ENCODE measurements at places on chromosomes 3 and 15.

GRCh38 chr3:48656061-48656840 is 6.4 kb downstream of the CELSR3 start:
- DNase-seq = peak; percentile 38

DNA sequence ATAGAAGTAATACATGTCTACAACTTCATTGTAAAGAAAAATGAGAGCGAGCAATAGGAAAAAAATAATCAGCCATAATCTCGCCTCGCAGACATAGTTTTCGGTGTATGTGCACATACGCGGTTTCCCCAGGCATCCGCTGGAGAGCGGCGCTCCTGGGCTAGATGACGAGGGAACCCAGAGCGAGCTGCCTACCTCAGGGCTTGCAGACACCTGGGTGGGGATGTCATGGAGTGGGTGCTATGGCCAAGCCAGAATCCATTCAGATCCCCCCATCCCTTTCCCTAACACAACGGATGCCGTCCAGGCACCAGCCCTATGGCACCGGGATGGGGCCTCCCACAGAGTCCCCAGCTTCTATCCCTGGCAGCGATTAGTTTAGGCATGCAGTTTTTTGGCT is 4.5 kb upstream of the CFAP100 start:
- DNase-seq = no peak

DNA sequence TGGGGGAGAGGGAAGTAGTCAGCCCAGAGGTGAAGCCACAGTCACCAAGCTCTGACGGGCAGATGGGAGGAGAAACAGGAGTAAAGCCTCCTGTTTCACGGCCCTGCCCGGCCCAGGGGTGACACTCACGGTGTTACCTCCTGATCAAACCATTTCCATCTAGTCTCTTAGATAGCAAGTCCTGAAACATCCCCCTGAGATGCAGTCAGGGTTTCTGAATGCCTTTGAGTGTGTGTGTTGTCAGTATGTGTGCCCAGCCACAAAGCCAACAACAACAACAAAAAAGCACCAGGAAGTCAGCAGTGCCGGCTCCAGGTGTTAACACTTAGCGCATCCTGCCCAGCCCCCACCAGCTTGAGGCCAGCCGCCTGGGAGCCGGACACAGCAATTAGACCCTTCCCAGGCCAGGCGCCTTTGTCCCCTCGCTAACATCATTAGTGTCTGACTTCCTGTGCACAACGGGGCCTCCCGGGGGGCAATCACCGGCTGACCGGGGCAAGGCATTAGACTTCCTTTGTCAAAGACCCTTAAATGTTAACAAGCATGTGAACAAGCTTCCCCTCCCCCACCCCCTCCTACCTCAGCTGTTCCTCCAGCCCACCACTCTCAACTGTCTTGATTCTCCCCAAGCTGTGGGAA is 34.5 kb downstream of the IL17RD start:
- DNase-seq = no peak

DNA sequence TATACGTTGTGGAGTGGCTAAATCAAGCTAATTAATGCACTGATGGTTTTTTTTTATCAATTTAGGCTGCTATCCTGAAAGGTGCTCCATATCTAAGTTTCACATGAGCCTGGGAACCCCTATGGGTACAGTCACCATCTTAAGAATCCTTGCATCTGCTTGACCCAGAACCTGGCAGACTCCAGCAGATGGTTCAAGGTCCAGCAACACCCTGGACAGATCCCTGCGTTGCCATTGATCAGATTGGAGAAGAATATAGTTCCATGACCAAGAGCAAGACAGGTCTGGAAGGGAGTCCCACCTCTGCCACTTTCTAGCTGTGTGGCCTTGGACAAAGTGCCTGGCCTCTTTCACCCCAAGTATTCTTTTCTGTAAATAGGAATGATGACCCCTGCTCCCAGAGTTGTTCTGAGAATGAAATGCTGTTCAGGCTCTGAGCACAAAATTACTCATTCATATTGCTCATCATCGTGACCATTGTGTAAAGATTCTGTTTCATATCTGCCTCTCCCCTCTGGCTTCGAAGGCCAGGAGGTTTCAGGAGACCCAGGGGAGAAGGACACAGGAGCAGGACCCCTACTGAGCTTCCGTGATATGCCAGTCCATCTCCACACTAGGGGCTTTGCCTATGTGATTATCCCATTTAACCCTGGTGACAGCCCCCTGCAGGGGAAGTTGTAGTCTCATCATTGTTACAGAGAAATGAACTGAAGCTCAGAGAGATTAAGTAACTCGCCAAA is 30.0 kb upstream of the TSEN2 start:
- DNase-seq = no peak

DNA sequence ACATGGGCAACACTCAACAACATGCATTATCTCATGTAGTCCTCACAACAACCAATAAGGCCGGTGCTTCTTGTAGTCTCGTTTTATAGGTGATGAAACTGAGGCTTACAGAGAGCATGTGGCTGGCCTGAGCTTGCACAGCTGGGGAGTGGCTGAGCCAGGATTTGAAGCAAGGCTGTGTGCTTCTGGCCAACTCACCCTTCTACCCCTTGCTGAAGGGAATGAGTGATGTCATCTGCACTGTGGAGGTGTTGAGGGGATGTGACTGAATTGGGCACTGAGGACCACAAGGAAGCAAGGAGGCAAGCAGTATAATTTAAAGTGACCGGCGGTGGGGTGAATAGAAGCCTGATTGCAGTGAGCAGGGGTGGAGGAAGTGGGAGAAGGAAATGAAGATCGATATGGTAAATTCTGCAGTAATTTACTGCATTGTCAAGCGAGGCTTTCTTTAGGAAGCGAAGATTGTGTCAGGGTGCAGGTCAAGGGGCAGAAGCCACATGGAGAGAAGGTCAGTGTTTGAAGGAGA is 62.3 kb downstream of the MINAR1 start:
- DNase-seq = no peak

DNA sequence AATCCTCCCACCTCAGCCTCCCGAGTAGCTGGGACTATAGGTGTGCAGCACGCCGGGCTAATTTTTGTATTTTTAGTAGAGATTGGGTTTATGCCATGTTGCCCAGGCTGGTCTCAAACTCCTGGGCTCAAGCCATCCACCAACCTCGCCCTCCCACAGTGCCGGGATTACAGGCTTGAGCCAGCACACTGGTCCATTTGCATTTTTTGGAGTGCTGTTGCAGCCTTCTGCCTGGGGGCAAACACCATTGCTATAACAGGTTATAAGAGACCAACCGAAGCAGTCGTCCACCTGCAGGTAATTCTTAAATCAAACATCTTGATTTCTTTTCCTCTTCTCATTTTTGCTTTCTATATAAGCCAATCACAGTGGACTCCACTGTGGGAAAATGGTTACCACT is 27.7 kb downstream of the ACKR4 start:
- no peak for DNase-seq

GRCh38 chr15:55784286-55784685 is 41.3 kb upstream of the PRTG start:
- DNase-seq = no peak

DNA sequence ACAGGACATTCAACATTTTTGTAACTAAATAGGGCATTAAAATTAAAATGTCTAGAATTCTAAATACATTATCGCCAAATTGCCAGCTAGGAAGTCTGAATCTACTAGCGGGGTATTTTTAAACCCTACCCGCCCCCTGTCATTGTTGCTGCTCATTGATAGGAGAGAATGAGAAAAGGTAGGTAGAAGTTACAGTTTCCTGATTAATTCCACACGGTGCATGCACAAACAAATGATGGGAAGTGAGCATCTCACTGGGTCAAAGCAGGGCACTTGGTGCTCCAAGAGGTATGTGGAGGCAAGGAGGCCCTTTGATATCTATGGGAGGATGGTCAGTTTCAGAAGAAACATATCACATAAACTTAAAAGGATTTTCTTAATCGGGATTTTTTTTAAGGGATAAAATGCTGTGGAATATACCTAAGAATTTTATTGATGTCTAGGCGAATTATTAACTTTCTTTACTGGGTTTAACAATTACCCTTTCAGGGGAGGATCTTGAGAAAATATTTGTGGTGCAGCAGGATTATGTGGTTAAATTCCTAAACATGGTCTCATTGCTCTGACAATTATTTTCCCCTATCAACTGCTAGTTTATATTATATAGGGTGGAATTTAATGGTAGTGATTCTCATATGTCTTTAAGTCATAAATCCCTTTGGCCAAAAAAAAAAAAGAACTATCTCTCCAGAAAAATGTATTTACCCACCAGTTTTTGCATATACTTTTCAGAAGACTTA is 236.0 kb upstream of the GOLGA6L4 start:
- DNase-seq = no peak

GRCh38 chr15:99123713-99124451 is 19.0 kb downstream of the SYNM start:
- peak; percentile 88 for DNase-seq

- no peak for DNase-seq
Measured at GRCh38 chr3:112092496-112093179, 6.4 kb downstream of the C3orf52 start.

- DNase-seq = no peak
Measured at GRCh38 chr3:30913176-30913575, 18.7 kb upstream of the GADL1 start.
